Thymus (tissue), 14 donors: ENCODE measurements at places on chromosomes 7 and 10.

DNA sequence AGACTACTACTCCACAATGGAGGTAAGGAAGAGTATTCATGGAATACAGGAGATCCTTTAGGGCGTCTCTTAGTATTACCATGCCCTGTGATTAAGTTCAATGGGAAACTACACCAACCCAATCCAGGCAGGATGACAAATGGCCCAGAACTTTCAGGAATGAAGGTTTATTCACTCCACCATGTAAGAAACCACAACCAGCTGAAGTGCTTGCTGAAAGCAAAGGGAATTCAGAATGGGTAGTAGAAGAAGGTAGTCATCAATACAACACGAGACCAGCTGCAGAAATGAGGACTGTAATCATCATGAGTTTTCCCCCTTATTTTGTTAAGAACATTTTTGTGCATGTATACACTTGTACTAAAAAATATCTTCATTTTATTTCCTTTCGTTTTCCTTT is 76.6 kb downstream of the GPR37 start:
- H3K4me1 ChIP-seq = no peaks in the 10 kb centered on the region
- no peak for DNase-seq
- H3K36me3 ChIP-seq = no peaks in the 10 kb centered on the region
- H3K27ac ChIP-seq = no peak overlapping the region
- H3K27me3 ChIP-seq = no peaks in the 10 kb centered on the region
- H3K4me3 ChIP-seq = no peak overlapping the region

- peak overlapping the region; percentile 40 for H3K4me3 ChIP-seq
- no peaks in the 10 kb centered on the region for H3K36me3 ChIP-seq
- DNase-seq = no peak
These were observed 918 bp downstream of the PWWP2B start for GRCh38 chr10:132397671-132398565.

DNA sequence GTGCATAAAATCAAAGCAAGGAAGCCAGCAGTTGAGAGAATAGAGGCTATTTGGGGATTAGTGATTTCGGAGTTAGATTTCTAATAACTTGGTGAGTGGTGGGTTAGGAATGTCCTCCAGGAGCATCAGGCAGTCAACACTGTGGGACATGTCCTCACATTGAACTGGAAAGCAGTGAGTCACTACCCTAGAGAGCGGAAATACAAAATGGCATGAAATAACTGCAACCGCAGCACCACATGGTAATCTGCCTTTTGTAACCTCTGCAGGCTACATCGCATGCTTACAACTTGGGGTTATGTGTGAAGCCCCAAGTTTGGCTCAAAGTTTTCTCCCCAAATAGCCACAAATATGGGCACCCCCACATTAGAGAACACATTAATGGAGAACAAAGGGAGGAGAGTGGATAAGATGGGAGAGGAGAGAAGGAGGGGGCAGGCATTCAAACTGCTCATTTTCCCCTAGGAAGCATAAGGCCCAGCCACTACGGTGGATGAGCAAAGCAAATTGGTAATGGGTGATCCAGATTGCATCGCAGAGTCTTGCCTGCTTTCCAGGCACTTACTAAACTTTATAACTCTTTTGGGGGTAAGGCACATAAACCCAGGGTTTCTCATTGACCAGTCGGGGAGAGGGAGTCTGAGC is 22.0 kb upstream of the SLF2 start:
- peaks cover 11% of the 10 kb centered on the region for H3K4me1 ChIP-seq
- H3K27me3 ChIP-seq = peaks cover 51% of the 10 kb centered on the region
- H3K27ac ChIP-seq = no peak overlapping the region
- no peak for DNase-seq

GRCh38 chr10:86211691-86212390 is 154.8 kb downstream of the GRID1 start:
- DNase-seq = no peak
- no peak overlapping the region for H3K4me3 ChIP-seq
- no peaks in the 10 kb centered on the region for H3K27me3 ChIP-seq

DNA sequence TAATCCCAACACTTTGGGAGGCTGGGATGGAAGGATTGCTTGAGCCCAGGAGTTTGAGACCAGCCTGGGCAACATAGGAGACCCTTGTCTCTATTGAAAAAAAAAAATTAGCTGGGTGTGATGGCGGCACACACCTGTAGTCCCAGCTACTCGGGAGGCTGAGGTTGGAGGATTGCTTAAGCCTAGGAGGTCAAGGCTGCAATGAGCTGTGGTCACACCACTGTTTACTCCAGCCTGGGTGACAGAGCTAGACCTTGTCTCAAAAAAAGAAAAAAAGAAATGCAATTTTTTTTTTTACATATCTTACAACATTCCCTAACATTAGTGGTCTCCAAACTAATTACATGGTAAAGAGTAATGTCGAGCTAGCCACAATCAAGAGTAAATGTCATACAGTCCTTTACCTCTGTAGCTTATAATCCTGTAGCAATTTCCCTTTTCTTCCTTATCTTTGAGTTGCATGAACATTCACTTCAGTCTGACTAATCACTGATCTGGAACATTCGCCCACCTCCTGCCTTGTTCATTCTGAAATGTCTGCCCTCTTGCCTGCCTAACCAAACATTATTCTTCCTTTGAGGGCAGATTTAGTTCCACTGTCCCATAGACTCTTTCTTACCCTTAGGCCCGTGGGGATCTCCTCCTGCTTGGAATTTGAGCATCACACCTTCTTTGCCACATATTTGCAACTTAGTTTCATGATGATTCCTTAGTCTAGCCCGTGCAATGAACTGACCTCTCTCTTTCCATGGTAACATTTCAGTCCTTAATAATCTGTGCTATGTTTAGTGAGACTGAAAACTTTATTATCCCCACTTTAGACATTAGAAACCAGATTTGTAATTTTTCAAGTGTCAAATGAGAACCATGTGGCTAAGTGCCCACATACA is 4.8 kb upstream of the VCL start:
- no peaks in the 10 kb centered on the region for H3K36me3 ChIP-seq
- H3K27me3 ChIP-seq = no peaks in the 10 kb centered on the region
- no peak overlapping the region for H3K4me3 ChIP-seq
- DNase-seq = no peak

- no peaks in the 10 kb centered on the region for H3K4me1 ChIP-seq
- H3K27ac ChIP-seq = no peak overlapping the region
- H3K27me3 ChIP-seq = no peaks in the 10 kb centered on the region
- H3K36me3 ChIP-seq = no peaks in the 10 kb centered on the region
These were observed 448.5 kb downstream of the XPNPEP1 start for GRCh38 chr10:109474812-109475211.

GRCh38 chr10:122468307-122468925 is 7.1 kb downstream of the HTRA1 start:
- peaks cover 30% of the 10 kb centered on the region for H3K27me3 ChIP-seq
- no peak overlapping the region for H3K4me3 ChIP-seq
- no peak overlapping the region for H3K27ac ChIP-seq
- H3K4me1 ChIP-seq = no peaks in the 10 kb centered on the region
- H3K36me3 ChIP-seq = no peaks in the 10 kb centered on the region

- peaks cover 37% of the 10 kb centered on the region for H3K36me3 ChIP-seq
- no peaks in the 10 kb centered on the region for H3K27me3 ChIP-seq
- peak; percentile 45 for DNase-seq
- no peak overlapping the region for H3K4me3 ChIP-seq
These were observed 13.2 kb downstream of the NUDCD3 start for GRCh38 chr7:44477063-44477830.

- no peaks in the 10 kb centered on the region for H3K27me3 ChIP-seq
- H3K36me3 ChIP-seq = no peaks in the 10 kb centered on the region
- H3K4me3 ChIP-seq = no peak overlapping the region
- no peak for DNase-seq
- no peak overlapping the region for H3K27ac ChIP-seq
These were observed 163.3 kb upstream of the FEZF1 start for GRCh38 chr7:122467661-122468449.

DNA sequence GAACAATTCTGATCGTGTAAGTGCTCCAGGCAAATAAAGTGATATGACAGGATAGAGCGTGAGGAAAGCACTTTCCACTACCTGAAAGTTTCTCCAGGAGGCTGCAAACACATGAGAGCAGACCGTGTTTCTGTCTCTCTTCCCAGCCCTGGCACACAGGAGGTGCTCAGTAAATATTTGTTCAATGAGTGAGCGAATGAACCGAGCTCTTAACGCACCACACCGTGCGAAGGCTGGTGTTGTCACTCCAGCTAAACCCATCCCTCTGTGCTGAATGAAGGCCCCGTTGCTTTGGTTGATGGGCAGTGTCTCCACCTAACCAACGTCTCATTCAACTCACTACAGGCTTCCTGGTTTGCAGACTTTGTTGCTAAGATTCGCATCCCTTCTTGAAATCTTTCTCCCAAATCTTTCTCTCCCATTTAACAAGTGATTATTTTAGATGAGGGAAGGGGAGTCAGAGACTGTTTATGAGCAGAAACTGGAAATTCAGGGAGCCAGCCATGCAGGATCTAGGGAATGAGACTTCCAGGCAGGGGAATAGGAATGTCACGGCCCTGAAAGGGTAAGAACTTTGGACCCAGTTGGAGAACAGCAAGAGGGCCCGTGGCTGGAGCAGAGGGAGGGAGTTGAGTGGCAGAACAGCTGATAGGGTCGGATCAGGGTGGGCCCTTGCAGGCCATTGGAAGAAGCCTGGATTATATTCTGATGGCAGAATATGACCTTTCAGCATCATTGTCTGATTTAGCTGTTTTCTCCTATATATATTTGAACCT is 282.6 kb downstream of the CAMK1D start:
- no peak overlapping the region for H3K27ac ChIP-seq
- no peak for DNase-seq
- no peaks in the 10 kb centered on the region for H3K36me3 ChIP-seq
- H3K4me3 ChIP-seq = no peak overlapping the region

DNA sequence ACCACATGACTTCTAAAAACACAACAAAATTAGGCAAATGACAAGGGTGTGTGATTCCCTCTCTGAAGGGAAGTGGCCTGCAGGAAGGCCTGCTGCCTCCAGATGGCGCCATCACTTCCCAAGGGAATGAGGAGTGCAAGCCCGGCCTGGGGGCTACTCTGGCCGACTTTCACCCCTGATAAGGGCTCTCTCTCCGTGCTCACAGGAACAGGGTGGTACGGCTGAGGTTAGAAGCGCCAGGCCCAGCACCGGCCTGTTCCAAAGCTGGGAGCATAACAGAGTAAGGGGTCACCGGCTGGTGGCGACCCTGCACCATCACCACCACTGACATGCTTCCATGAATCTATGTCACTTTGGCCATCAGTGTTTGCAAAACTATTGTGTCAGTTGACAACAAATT is 13.1 kb downstream of the RBP3 start:
- H3K27me3 ChIP-seq = no peaks in the 10 kb centered on the region
- no peak overlapping the region for H3K4me3 ChIP-seq
- H3K27ac ChIP-seq = no peak overlapping the region

- no peak overlapping the region for H3K27ac ChIP-seq
- no peak for DNase-seq
- no peaks in the 10 kb centered on the region for H3K27me3 ChIP-seq
- no peaks in the 10 kb centered on the region for H3K4me1 ChIP-seq
- H3K4me3 ChIP-seq = no peak overlapping the region
These were observed 117.4 kb downstream of the CABCOCO1 start for GRCh38 chr10:61779950-61780659.

- no peaks in the 10 kb centered on the region for H3K27me3 ChIP-seq
- H3K4me3 ChIP-seq = no peak overlapping the region
- H3K4me1 ChIP-seq = peaks cover 23% of the 10 kb centered on the region
- H3K36me3 ChIP-seq = no peaks in the 10 kb centered on the region
These were observed 10.3 kb upstream of the ANKRD1 start for GRCh38 chr10:90930971-90931871.

DNA sequence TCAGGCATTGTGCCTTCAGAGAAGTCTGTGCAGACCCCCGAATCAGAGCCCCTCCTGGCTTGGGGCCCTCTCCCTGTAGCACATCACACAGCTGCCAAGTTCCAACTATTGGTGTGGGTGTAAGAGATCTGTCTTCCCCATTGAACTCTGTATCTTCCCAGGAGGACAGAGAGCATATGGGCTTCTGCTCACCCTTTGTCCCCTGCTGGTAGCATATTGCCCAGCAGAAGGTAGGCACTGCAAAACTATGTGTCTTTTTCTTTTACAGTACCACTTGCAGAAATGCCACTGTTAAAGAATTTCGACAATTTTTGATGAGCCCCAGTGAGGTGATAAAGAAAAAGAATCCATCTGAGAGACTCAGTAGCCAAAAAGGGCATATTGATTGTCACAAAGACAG is 59.6 kb downstream of the NPY start:
- H3K27ac ChIP-seq = no peak overlapping the region
- H3K4me3 ChIP-seq = no peak overlapping the region
- no peaks in the 10 kb centered on the region for H3K27me3 ChIP-seq
- H3K4me1 ChIP-seq = no peaks in the 10 kb centered on the region
- no peaks in the 10 kb centered on the region for H3K36me3 ChIP-seq

GRCh38 chr7:106535234-106535932 is 125.6 kb downstream of the CCDC71L start:
- no peak for DNase-seq
- H3K27ac ChIP-seq = no peak overlapping the region
- H3K36me3 ChIP-seq = no peaks in the 10 kb centered on the region
- no peaks in the 10 kb centered on the region for H3K4me1 ChIP-seq

DNA sequence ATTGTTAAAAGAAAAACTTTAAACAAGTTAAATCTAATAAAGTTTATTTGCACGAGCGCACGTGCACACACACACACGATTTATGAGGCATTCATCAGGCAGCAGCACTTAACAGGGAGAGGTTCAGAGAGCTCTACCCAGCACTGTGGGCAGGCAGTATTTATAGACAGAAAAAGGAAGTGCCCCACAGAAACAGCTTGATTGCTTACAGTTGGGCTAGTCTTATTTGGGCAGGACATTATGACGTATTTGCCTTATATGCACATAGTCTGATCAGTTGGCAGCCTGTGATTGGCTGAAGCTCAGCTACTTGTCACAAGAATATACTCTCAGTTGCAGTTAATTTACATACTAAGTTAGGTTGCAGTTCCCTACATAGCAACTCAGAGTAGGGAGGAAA is 1.2 kb upstream of the SDHAF3 start:
- H3K4me3 ChIP-seq = no peak overlapping the region
- peaks cover 12% of the 10 kb centered on the region for H3K4me1 ChIP-seq
- no peaks in the 10 kb centered on the region for H3K27me3 ChIP-seq
- H3K27ac ChIP-seq = no peak overlapping the region
- no peaks in the 10 kb centered on the region for H3K36me3 ChIP-seq

DNA sequence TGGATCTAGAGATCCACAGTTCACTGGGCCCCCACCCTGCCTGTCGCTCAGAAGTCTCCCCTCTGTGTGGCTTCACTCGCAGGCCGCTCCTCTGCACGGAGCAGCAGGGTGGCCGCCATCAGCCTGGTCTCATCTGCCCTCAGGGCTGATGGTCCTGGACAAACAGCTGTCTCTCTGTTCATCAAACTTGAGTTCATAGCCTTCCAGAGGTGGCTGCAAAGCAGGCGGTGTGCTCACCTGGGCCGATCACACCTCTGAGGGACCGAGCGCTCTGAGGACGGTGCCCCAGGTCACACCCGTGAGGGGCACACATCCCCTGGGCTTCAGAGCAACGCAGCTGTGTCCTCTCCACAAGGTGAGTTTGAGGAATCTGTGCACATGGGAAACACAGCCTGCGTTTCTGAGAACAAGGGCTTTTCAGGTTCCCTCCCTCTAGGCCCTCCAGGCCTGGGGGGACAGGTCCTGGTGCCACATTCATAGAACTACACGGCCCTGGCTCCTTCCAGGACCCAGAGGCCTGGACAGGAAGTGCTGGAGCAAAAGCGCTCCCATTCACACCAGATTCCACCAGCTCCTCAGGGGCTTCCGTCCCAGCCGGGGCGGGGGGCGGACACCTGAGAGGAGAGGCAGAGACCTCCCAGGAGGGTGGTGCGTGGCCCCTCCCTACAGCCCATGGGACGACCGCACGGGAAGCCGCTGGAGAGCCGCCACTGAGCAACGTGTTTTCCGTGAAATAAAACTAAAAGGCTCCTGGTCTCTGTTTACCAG is 31.2 kb upstream of the FAM20C start:
- DNase-seq = no peak
- H3K27me3 ChIP-seq = no peaks in the 10 kb centered on the region
- no peaks in the 10 kb centered on the region for H3K4me1 ChIP-seq
- H3K36me3 ChIP-seq = no peaks in the 10 kb centered on the region
